ENCODE measurements at places on chromosomes 11 and 22. TPM values are rescaled to one million over a fixed set of nuclear protein-coding genes. Genes with fewer than 3 reads are reported as not detected.
A peak's percentile ranks its signal among the peaks of the same experiment; 100 is the strongest.

Gene ARHGAP8
- not detected for total RNA-seq

Gene ATF4
- 150 TPM for total RNA-seq

Gene NLRP10
- under 0.01 TPM for total RNA-seq

Gene KLHDC7B
- total RNA-seq: not detected

Gene VWCE
- total RNA-seq: 8.8 TPM

Gene PLAAT4
- 2.3 TPM for total RNA-seq

Gene C22orf42
- not detected for total RNA-seq

Gene MS4A3
- total RNA-seq: not detected

Gene PLEKHA7
- total RNA-seq: 6.4 TPM

Gene ACTN3
- 0.14 TPM for total RNA-seq

DNA sequence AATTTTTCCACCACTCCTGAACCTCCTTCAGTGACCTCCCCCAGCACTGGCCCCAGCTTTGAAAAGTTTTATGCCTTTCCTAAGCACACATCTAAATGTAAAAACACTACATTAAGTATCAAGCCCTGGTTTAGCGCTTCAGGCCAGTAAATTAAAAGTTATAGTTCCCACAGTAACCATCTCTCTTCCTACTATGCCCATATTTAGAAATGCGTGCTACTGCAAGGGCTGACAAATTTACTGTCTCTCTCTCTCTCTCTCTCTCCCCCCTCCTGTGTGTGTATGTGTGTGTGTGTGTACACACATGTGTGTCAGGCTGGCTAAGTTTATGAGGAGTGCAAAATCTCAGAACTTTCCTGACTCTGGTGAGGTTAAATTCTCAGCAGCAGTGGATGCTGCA, 231.4 kb downstream of the LARGE1 start:
- no peak for DNase-seq

GRCh38 chr11:109756521-109756920, 334.5 kb downstream of the C11orf87 start:
- DNase-seq: no peak

DNA sequence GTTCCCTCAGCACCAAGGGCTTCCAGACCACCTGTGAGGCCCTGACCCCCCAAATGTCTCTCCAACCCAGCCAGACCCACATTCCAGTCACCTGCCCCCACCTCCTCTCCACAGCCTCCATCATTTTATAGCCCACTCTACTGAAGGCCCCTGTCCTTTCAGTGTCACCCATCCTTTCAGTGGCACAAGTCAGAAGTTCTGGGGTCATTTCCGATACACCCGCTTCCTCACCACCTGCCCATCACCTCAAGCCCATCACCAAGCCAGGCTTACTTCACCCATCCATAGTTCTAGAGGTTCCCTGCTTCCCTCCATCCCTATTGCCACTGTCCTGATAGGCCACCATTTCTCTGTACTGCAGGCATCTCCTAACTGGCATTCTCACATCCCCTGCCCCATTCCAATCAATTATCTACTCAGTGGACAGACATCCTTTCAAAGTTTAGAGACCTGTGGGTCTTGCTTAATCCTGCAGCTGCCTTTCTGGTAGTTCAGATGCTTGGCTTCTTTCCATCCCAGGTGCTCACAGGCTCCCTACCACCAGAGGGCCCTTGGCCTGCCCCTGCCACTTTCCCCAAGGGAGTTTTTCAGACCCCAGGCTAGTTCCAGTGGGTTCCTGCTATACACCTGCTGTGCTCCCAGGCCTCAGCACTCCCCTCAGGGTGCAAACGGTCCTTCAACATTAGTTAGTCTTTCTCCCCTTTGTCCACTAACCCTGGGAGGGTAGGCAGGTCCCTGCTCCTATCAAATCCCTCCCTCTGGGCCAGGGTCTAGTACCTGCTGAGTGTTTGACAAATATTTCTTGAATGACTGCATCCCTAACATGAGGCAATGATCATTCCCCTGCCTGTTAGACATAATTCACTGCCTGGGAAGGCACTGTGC, 7.6 kb downstream of the KCNQ1OT1 start:
- no peak for DNase-seq

DNA sequence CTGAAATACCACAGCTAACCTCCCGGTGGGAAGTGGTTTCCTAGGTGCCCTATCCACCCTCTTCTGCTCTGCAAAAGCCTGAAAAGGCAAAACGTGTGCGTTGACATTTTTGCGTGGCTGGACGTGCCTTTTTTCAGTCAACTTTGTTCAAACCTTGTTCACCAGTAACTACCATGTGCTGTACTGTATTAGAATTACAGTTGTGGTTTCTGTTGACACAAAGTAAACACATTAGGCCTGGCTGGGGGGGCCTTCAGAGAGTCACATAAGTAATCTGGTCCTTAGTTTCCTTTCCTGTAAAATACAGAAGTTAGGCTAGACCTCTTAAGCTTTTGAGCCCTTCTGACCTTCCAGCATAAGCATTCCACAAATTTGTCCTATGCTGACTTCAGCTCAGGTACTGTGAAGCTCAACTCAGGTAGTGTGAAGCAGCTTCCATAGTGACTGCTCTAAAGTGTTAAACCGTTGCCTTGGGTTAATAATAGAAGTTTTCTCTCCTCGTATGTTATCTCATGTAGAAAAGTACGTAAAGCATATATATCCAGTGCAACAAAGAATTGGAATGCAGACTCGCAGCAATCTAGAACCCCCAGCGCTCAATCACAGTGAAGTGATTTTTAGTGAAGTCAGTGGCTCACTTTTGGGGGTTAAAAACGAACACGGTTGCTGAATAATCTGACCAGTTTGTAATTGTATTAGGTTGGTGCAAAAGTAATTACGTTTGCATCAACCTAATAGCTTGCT, 1.8 kb downstream of the EWSR1 start:
- peak; percentile 12 for DNase-seq

- DNase-seq: peak; percentile 44
Measured at GRCh38 chr11:9170450-9170849, 79.1 kb upstream of the SCUBE2 start.

DNA sequence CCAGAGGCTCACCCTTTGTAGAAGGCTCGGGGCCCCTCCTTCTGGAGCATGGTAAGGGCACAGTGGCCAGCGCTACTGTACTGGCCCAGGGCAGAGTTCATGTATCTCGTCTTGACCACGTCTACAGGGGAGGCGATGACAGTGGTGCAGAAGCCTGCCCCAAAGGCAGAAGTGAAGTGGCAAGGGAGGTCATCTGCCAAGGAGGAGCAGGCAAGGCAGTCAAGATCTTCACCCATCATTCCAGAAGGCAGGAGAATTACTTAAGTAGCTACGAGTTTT, 7.2 kb downstream of the UCP2 start:
- no peak for DNase-seq

GRCh38 chr11:32615422-32615821, 31.8 kb downstream of the EIF3M start:
- peak; percentile 29 for DNase-seq

DNA sequence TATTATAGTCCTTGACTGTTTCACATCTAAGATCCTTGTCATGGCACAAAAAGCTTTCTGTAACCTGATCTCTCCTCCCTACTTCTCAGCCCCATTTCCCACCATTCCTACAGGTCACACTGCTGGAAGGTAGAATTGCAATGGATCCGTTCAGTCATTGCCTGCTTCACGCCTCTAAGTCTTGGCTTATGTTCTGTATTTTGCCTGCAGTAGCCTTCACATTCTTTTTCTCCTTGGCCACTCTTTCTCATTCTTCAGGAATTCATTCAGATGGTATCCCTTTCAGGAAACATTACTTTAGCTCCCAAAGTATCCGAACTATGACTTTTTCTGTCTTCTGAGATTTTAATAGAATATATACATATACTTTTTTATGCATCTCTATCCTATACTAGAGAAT, 731.5 kb downstream of the NTM start:
- DNase-seq: no peak

GRCh38 chr11:3942160-3942955, 86.9 kb downstream of the STIM1 start:
- DNase-seq: no peak

- DNase-seq: no peak
Measured at GRCh38 chr22:32417906-32418305, 5.9 kb upstream of the RTCB start.

- DNase-seq: no peak
Measured at GRCh38 chr22:45239681-45240051, 1.0 kb downstream of the KIAA0930 start.

GRCh38 chr11:129146191-129146590, 45.9 kb downstream of the ARHGAP32 start:
- DNase-seq: peak; percentile 11

GRCh38 chr11:126992804-126993111, 7.8 kb downstream of the KIRREL3 start:
- no peak for DNase-seq

DNA sequence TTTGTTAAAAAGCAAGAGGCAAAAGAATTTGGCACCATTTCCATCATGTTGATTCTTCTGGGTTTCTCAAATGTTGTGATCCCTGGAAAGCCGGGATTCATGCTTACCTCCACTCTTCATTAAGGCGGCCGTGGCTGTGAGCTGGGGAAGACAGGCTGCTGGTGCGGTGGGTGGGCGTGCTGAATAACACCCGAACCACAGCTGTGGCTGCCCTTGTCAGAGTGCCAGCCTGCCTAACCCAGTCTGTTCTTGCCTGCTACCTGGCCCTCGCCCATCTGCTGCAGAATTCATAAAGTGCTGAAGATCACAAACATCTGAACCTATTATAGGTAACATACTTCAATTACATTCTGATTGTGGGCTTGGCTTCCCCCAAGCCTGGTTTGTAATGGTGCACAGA, 95.8 kb upstream of the RCN1 start:
- no peak for DNase-seq

DNA sequence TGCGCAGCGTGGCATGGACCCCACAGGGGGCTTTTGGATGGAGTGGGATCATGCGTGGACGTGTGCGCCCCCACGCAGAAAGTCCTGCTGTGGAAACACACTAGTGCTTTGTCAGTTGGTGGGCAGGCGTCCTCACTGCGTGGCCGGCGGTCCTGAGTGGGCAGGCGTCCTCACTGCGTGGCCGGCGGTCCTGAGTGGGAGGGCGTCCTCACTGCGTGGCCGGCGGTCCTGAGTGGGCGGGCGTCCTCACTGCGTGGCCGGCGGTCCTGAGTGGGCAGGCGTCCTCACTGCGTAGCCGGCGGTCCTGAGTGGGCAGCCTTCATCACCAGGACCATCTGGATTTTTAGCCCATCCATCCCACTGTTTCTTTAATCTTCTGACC, 205.9 kb downstream of the TBC1D22A start:
- DNase-seq: no peak

DNA sequence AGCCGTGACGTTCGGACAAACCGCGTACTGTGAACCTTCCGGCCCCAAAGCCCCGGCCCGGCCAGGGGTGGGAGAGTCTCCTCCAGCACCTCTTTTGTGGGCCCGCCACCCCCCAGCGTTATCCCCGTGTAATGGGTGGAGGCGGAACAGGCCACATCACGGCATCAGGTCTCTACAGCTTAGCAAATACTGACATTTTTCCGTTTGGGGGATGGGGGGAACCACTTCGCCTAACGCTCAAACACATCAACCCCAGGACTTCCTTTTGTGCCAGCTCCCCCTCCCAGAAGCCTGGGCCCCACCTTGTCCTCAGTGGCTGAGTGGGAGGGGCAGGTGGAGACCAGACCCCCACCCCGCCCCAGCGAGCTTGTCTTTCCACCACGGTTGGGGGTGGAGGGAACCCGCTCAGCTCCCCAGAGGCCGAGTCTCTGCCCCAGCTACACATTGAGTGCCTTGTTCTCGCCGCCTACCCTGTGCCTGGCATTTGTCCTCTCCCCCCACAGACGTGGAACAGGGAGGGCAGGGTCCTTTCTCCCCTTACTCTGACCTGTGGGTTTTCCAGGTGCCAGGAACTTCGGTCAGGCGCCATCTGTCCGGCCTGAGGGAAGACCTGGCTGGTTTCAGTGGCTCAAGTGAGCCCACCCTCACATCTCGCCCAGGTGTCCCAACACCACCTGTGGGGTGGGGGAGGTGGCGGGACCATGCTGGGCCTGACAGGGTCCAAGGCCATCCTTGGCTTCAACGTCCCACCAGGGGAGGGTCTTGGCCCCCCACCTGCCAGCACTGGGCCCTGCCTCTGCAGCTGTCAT, 29.6 kb downstream of the SBF1 start:
- no peak for DNase-seq

GRCh38 chr11:47410370-47411264, 2.2 kb downstream of the SLC39A13 start:
- no peak for DNase-seq

GRCh38 chr22:38109371-38110001, 998 bp downstream of the BAIAP2L2 start:
- DNase-seq: no peak

- no peak for DNase-seq
Measured at GRCh38 chr11:6962141-6962540, 35.9 kb downstream of the ZNF215 start.

DNA sequence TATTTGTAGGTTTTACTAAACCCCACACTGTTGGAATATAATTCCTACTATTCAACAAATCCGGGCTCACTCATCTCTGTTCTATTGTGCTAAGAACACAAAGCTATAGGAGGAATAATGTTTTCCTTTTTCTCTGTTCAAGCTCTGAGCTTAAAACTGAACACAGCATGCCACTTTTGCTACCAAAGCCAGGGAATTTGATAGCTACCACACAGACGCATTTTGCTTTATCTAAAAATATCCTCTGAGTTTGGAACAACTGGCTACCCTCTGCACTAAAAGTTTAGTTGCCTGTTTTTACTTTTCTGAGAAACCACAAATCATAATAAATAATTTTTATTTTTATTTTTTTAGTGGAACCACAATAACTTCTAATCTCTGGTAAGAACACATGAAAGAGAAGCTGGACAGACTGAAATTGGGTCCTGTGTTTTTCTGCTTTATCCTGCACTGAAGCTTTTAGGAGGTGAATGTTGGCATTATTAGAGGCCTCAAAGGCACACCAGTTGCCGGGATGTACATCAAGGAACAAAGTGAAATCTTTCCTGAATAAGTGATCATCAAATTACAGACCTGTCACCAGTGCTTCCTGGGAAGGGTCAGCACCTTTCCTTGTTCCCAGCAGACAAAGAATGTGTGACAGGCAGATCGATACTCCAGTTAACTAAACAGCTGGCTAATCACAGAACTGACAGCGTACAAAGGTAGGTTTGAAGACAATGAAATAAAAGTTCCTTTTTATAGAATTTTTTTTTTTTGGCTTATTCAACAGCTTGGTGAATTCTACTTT, 523.2 kb upstream of the TENM4 start:
- DNase-seq: no peak

GRCh38 chr22:50206599-50206998, 5.8 kb downstream of the SELENOO start:
- DNase-seq: peak; percentile 41

DNA sequence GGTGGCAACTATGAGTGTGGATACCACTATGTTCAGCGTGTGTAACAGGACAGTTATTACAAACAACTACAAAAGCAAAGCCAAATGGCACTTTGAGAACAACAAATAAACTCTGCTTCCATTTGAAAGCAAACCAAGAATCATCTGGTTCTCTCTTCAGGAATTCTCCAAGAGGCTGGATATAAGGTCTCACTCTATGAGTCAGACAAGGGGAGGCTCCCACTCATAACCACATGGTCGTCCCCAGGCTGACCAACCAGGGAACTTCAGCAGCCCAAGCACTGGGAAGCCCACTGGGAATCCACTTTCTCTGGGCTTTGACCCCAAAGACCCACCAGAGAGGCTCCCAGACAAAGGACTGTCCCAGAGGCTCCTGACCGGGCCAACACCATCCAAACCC, 35.3 kb downstream of the DGCR2 start:
- peak; percentile 19 for DNase-seq

GRCh38 chr11:34620820-34621792, at the start of gene EHF:
TSS of gene EHF (plus strand) at chr11:34621093. CDS start at chr11:34642631, 21,538 bp downstream.
- DNase-seq: no peak

- no peak for DNase-seq
Measured at GRCh38 chr11:73174495-73174791, 32.3 kb upstream of the FCHSD2 start.

- DNase-seq: no peak
Measured at GRCh38 chr11:128777369-128778011, 83.6 kb downstream of the FLI1 start.

Measured in dermis blood vessel endothelial cell (primary cell).